ENCODE measurements at places on chromosomes 4 and X. TPM values are rescaled to one million over a fixed set of nuclear protein-coding genes. Genes with fewer than 3 reads are reported as not detected.

RIBC1 gene
- 0.94 TPM for total RNA-seq

SLC2A9 gene
- not detected for total RNA-seq

MAGEB1 gene
- not detected for total RNA-seq

ASB9 gene
- 16.0 TPM for total RNA-seq
